Stimulated activated CD8-positive, alpha-beta memory T cell treated with anti-CD3 and anti-CD28 coated beads, Interleukin-12 subunit alpha, Interleukin-12 subunit beta, amount 100 ng/mL, for 1 hour (primary cell): ENCODE measurements at places on chromosomes 2 and 18.
A peak's percentile ranks its signal among the peaks of the same experiment; 100 is the strongest.

DNA sequence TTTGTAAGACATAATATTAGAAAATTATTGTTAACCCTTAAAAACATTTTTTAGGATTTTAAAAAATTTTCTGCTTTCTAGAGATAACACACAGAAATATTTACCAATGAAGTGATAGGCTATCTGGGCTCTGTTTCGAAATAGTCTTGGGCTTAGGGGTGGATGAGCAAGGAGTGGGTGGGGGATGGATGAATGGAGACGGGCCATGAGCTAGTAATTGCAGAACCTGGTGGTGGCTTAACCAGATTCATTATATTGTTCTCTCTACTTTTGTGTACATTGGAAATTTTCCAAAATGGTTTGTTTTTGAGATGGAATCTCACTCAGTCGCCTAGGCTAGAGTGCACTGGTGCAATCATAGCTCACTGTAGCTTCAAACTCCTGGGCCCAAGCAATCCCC, 89.6 kb downstream of the TCF7L1 start:
- DNase-seq: no peak

DNA sequence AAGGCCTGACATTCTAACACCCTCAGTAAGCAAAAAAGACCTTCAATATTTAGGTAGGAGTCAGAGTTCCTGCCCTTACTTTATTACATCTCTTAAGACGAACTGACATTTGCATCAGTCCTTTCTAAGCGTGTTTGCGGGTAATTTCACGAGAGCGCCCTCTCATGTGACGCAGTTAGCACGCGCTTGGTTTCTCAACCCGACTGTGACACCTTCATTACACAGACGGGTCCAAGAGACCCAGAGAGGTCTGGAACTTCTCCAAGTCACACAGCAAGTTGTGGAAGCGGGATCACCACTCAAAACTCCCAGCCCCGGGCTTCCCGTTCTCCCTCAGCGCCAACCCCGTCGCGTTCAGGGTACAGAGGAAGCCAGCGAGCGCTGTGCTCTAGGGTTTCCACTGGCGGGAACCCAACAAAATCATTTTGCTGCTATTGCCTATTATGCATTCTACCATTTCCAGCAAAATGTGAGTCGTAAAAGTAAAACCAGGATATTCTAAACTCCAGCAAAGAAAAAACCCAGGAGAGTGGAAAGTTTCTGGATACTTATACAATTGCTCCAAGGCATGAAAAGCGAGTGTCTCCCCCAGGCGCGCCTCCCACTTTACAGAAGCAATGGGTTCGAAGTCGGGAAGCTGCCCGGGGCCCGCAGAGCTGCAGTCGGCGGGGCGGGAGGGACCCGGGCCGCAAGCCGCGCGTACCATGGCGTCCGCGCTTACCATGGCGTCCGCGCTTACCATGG, 601 bp downstream of the ENOSF1 start:
- peak; percentile 56 for DNase-seq

DNA sequence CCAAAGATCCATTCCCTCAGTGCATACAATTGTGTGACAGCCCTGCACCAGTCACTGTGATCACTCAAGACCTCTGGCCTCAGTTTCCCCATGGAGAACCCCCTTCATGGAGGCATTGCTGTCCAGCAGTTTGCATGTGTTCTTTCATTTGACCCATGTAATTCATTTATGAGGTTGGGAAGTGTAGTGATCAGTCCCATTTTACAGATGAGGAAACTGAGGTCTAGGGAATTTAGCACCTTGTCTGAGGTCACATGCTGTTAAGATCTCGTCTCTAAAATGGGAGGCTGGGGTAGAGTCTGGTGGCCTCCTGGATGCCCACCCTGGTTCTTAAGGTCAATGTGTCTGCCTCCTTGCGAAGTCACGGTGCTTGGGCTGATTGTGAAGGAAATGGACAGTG, 19.1 kb downstream of the LDLRAD4 start:
- DNase-seq: no peak

GRCh38 chr18:53503914-53504441, 720.5 kb downstream of the MBD2 start:
- no peak for DNase-seq

GRCh38 chr2:189022492-189022891, 48.3 kb downstream of the COL3A1 start:
- no peak for DNase-seq

DNA sequence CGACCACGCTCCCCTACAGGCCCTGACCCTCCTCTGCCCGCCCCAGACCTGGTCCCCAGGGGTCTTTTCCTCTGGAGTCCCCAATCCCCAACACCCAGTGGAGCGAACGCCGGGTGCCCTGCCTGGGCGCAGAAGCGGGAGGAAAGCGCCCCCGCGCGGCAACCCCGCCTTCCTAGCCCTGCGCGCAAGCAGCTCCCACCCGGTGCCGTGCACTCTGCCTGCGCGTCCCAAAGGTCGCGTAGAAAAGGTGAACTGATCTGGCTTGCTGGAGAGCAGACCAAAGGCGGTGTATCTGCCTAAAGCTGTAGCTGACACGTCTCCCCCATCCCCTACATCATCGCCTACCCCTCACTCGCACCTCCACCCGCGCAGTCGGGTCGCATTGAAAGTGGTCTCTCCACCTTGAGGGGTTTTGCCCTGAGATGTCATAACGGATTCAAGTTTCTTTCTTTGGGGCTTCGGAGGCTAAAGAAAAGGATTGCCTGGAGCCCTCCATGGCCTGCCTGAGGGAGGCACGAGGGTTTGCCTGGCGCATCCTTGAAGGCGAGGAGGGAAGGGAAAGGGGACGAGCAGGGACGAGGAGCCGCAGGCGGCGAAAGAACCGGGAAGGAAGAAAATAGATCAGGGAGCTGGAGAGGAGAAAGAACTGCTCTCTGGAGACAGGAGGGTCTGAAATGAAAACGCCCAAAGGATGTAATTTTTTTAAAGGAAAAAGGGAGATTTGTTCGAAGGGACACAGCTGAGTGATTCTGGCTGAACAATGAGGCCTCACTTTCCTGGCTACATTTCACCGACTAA, 5.8 kb downstream of the GAD1 start:
- DNase-seq: no peak

DNA sequence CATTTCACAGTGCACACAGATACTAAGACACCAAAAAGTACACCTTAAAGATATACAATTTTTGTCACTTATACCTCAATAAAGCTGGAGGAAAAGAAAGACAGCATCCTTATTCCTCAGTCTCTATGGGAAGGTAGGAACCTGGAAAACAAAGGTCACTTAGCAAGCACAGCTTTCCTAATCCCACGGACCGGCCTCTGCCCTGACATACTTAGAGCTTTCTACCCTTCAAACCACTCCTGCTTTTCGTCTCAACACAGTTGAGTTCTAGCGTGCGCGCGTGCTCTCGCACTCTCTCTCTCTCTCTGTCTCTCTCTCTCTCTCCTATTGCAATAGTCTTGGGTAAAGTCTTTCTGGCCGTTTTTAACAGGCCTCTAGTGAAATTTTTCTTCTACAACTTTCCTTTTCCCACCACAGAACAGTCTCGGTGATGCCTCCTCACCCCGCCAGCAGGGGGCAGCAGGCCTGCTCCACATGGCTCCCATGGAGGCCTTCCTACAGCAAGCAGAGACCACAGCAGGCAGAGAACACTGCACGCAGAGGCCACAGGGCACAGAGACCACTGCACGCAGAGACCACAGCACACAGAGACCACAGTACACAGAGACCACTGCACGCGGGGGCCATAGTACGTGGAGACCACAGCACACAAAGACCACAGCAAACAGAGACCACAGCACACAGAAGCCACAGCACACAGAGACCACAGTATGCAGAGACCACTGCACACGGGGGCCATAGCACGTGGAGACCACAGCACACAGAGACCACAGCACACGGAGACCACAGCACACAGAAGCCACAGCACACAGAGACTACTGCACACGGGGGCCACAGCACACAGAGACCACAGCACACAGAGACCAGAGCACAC, 106.9 kb downstream of the FBXO15 start:
- peak; percentile 36 for DNase-seq

GRCh38 chr2:109290887-109291643, 162.1 kb downstream of the SH3RF3 start:
- no peak for DNase-seq

GRCh38 chr2:221109552-221109951, 462.6 kb downstream of the EPHA4 start:
- DNase-seq: no peak

- DNase-seq: no peak
Observed at GRCh38 chr18:36757081-36757480, 71.7 kb downstream of the TPGS2 start.

DNA sequence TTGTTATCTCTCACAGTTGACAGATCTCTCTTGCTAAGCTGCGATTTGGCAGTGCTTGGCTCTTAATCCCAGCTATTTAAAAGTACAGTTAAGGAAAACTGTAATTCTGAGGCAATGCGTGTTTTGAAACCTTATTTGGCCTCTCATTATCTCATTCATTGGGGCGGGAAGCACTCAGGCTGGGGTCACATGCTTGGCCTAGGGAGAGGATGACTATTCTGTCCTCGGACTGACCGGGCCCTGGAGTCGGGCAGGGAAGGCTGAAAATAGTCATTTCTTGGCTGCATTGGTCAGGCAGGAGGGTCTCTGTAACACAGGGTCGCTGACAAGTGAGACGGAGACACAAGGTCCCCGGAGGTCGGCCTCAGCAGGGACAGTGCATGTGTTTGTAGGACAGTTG, 20.2 kb upstream of the EMILIN2 start:
- DNase-seq: no peak

DNA sequence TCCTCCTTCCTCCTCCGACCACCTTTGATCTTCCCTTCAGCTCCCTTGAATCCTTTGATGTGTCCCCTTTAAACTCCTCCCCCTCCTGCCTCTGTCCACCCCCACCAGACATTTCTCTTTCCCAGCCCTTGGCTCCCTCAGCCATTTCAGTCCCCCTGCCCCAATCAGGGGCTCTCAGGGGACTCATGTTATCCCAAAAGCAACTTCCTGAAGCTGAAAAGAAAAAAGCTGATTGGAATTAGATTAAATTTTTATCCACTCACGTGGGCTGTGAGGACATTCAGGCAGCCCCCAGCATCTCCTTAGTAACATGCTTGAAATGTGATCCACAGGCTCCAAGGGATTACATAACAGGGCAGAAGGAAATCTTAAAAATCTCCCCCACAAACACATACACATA, 81.3 kb downstream of the NEURL3 start:
- DNase-seq: no peak

DNA sequence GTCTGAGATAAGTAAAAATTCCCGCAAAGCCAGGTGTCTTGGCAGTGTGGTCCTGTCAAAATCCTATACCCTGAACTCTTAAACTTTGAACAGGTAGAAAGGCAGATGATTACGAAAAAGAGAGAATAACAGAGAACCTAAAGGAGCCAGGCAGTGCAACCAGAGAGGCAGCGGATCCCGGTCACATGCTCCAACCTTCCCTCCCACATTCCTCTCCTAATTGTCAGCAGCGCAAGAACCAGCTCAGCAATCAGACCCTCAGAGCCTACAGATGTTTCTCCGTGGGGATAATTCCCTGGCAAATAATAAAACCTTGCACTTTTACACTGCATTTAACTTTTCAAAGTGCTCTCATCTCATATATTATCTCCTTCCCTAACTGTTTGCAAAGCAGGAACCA, 124.8 kb downstream of the EPHA4 start:
- no peak for DNase-seq

- DNase-seq: no peak
Observed at GRCh38 chr2:133606616-133607015, 38.4 kb upstream of the NCKAP5 start.

DNA sequence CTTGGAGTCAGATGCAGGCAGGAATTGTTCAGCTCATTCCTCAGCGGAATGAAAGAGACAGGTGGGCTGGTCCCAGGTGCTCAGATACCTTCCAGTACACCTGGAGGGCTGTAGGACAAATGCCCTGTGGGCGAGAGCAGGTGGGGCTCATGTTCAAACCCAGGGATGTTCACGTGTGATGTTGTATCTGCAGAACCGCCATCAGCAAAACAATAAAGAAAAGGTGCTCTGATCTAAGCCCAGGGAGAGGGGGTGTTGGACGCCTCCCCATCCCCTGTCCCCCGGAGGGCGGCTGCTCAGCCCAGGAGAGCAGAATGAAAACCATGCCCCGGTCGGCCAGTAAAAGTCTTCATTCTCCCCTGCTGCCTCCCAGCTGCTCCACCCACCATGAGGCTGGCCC, 197.4 kb downstream of the HAUS1 start:
- no peak for DNase-seq

- no peak for DNase-seq
Observed at GRCh38 chr2:231527091-231527395, 3.2 kb downstream of the NMUR1 start.
